Activated CD4-positive, alpha-beta T cell treated with anti-CD3 and anti-CD28 coated beads, Interleukin-2, amount 50 U/mL, for 48 hours (primary cell): ENCODE measurements at places on chromosomes 12 and 14.

- no peak for DNase-seq
These were observed 92.7 kb downstream of the C12orf75 start for GRCh38 chr12:105423237-105423636.

DNA sequence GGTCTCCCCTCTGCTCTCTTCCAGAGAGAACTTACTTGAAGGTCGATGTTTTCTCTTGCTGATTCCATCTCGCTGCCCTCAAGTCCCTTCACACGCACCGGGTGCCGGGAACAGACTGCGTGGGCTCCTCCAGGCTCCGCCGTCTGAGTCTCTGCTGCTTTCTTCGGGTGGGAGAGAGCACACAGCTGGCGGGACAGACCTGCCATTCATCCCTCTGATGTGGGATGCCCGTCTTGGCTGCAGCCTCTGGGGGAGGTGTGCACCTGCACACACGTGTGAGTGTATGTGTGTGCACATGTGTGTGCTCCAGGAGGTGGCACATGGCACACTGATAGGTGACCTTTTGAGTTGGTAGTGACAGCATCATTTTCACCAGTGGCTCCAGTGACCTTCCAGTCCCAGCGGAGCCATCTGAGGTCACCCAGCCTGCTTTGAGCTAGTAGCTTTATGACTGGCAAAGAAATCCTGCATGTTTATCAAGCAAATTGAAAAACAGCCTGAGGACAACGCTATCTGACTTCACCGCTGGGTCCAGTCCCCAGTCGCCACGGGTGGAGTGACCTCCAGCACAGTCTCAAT lies at the start of gene NINJ2:
Gene NINJ2 (minus strand): TSS at position 153 of the 579 bp plus-strand sequence. CDS start 85 bp downstream, at position 68.
- DNase-seq = no peak

- DNase-seq = no peak
These were observed 521 bp upstream of the PAPLN start for GRCh38 chr14:73236752-73237218.

DNA sequence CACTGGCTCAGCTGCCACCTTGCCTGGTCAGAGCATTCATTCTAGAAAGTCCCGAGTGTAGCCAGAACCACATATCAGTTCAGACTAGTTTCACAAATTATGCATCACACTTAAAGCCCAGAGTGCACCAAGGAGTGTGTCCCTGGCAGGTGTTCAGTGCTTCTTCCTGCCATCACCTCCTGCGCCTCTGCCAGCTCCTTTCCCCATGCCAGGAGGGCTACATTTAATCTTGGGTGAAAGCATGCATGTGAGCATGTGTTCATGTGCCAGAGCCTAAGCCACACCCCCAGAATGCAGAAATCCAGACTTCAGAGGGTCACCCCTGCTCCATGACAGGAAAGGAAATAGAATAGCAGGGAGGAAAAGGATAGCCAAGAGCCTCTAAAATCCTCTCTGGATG lies 381.6 kb downstream of the DPF3 start:
- no peak for DNase-seq

DNA sequence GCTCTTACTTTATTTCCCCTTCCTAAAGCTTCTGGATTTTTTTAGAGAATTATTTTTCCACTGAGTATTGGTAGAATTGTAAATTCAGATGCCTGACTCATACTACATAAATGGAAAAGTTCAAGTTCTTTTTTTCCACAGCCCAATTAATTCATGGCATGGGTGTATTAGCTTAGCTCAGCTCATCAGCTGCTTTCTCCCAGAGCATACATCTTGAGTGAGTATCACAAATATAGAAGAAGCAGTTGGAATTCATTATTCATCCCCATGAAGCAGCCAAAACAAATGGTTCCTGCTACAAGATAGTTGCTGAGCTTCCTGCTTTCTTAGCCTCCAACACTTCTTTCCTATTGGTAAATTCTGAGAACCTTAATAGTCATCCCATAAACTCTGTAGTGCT lies 105.1 kb downstream of the C12orf50 start:
- no peak for DNase-seq

- no peak for DNase-seq
These were observed 175.0 kb upstream of the LMNTD1 start for GRCh38 chr12:25728056-25728595.

GRCh38 chr12:20426957-20427356 lies 58.6 kb downstream of the PDE3A start:
- no peak for DNase-seq

DNA sequence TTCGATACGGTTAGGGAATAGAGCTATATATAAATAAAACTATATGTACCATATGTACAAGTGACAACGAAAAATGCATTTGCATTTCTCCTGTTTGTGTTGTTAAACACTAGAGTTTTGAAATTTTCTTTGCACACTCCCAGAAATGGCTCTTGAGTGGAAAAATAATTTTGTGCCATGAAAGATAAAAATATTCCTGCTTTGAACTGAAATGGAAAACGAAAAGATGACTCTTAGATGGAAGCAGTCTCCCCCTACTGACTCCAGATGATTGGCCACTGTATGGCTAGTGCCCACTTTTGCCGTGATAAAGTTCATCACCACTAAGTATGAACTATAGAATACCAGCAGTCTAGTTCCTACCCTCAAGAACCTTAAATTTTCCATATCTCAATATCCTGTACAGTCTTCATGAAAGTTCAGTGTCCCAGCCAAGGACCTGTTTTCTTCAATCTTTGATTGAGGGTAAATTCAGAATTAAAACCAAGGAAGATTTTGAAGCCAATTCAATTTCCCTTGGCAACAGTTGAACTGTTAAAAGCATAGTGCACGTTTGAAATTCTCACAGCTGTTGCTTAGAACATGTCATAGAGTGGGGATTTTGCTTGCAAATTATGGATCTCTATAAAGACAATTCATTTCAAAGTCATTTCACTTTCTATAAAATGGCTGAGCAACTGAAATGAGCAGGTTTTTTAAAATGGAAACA lies 1.6 kb upstream of the PPP2R5E start:
- no peak for DNase-seq

DNA sequence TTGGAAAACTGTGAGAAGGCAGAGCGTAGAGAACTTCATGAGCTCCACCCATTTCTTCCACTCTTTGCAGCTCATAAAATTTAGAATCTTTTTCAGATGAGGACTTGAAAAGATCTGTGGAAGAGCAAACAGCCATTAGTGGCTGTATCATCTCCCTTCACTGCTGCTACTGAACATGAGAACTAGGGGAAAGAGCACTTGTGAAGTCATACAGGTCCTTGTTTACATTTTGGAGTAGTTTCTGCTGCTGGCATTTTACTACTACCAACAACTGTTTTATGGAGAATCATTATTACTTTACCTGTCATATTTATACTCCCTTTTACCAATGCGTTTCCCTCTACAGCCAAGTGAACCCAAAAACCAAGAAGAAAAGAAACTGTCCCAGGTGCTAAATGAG lies 41.0 kb downstream of the RPGRIP1 start:
- no peak for DNase-seq

DNA sequence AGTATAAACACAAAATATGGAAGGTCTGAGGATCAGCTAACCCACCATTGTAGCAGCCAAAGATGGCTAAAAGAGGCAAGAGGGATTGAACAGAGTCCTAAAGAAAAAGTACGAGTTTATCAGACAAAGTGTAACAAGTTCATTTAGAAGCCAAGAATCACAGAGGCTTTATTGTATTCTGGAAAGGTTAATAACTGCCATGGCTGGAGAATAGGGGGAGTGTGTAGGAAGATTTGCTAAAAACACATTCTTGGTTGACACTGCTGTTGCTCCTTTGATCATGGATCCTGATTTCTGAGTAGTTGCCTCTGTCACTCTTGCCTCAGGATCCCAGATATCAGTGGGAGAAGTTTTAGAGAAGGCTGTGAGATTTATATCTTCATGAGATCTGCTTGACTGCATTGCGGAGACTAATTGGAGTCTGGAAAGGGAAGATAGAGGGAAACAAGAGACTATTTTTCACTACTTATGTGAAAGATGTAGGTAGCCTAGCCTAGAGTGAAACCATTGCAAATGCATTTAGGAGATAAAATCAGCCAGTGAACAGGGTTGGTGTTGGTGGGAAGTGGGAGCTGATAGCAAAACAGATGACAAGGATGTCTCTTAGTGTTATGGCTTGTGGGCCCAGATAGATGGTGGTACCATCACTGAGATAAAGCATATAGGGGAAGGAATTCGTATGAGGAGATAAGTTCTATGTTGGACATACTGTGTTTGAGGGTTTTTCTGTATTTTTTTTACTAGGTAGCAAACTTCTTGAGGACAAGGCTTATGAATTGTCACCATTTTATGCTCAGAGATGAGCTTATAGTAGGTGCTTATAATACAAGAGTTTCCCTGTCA lies 402.9 kb upstream of the PDE3A start:
- DNase-seq = no peak

GRCh38 chr12:123984903-123985302 lies 11.9 kb downstream of the ZNF664 start:
- DNase-seq = no peak

DNA sequence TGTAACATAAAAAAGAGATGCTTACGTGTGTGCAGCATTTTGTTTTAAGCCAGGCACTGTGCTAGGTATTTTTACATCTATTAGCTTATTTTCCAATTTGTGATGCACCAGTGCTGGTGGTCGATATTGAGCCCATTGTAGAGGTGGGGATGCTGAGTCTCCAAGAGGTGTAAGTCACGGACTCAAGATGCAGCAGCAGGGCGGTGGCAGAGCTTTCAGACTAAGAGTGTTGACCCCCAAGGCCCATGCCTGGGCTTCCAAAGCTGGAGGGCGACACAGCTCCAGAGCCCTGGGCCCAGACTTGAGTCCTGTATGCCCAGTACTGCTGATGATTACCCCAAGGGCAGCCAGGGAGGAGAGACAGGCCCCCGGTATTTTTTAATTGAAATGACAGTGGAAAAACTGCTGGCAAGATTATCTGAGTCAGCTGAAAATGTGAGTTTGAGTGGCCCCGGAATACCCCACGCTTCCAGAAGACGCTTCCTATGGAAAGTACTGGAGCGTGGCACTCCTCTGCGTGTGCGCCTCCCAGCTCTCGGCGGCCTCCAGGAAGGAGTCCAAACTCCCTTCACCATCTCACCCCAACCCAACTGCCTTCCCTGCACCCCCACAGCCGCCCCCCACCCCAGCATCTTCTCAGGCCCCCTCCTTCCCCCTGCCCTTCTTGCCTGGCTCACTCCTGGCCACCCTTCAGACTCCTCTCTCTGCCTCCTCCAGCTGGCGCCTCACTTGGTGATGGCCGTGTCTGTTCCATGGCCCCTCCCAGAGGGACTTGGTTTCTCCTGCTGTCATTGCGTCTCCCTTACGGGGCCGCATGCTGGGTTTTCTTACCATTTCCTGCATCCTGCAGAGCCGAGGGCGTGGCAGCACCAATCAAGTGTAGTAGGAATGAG lies 40.7 kb downstream of the ELK3 start:
- no peak for DNase-seq

DNA sequence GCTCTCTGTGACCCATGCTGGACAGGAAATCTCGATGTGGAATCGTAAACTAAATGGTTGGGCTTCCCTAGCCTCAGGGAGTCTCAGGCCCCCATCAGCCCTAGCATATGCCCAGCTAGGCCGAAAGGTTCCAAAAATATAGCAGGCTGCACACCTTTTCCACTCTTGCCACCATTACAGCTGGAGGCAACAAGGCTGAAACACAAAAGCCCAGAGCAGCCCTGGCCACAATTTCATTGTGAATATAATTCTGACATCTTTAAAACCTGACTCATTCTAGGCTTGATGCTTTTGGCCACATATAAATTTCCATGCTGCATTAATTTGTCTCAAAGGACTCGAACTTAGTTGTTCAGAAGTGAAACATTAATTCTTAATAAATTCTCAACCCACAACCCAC lies 382.2 kb downstream of the GRIN2B start:
- DNase-seq = no peak

- no peak for DNase-seq
These were observed 466.2 kb upstream of the FOXG1 start for GRCh38 chr14:28300356-28300755.

- no peak for DNase-seq
These were observed 253.8 kb upstream of the E2F7 start for GRCh38 chr12:77319166-77319565.
